Mesothelial cell of epicardium (in vitro differentiated cells): ENCODE measurements at places on chromosomes 12 and 14. TPM values are rescaled to one million over a fixed set of nuclear protein-coding genes. Genes with fewer than 3 reads are reported as not detected.

DNA sequence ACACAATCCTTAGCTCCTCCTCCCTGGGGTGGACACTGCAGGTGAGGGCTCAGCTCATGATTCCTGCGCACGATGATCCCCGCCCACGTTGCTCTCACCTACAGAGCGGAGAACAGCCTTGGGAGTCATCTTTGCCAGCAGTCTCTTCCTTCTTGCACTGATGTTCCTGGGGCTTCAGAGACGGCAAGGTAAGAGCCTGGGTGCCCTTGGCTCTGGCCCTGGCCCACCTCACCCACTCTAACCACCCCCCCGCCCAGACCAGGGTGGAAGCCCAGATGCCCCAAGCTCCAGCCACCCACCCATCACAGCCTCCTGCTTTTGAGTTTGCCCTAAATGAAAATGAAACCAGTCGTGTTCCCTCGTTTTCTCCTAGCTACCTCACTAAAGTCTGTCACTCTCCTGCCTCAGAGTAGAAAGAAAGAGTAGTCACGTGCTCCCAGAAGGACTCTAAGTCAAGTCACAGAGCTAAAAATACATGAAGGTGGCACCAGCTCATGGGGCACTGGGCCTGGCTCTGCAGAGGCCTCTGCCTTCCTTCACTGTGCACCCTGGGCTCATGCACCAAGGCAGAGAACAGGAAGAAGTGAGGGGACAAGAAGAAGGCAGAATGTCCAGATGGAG is 9.0 kb downstream of the TAPBPL start:
- DNase-seq, result no peak

- DNase-seq, result no peak
Observed at GRCh38 chr14:32374155-32374554, 45.1 kb downstream of the AKAP6 start.

DNA sequence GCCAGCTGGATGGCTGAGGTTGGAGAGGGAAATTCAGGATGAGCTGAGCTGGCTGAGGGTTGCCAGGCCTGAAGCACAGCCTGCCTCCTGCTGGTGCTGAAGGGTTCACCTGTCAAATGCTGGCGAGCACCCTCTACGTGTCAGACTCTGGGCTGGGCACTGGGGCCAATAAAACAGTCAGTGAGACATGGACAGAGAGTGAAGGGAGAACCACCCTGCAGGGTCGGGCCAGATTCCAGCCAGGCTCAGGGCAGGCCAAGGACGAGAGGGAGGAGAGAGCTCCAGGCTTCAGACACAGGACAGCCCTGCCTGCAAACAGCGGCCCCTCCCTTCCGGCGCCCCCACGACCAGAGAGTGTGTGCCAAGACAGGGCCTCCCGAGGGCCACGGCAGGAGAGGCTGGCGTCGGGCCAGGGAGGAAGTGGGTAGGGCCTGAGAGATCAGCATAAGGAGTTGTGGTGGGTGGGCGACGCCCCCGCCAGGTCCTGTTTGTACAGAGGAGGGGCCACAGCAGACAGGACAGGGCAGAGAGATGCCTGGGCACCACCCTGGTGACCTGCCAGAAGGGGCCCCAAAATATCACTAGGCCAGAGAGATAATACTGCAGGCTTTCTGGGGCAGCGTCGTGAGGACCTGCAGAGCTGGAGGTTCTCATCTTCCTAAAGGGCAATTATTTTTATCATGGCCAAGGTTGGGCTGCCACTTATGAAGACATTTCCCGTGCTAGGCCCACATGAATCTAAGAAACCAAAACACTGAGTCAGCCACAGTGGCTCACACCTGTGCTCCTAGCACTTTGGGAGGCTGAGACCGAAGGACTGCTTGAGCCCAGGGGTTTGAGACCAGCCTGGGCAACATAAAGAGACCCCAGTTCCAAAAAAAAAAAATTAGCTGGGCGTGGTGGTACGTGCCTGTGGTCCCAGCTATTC is 73.1 kb upstream of the GPR68 start:
- DNase-seq, result no peak

- no peak for DNase-seq
Observed at GRCh38 chr12:47777741-47778558, 4.9 kb downstream of the SLC48A1 start.

- no peak for DNase-seq
Observed at GRCh38 chr12:94458877-94459727, 565 bp downstream of the CEP83 start.

- no peak for DNase-seq
Observed at GRCh38 chr12:129681830-129682229, 222.0 kb downstream of the TMEM132D start.

DNA sequence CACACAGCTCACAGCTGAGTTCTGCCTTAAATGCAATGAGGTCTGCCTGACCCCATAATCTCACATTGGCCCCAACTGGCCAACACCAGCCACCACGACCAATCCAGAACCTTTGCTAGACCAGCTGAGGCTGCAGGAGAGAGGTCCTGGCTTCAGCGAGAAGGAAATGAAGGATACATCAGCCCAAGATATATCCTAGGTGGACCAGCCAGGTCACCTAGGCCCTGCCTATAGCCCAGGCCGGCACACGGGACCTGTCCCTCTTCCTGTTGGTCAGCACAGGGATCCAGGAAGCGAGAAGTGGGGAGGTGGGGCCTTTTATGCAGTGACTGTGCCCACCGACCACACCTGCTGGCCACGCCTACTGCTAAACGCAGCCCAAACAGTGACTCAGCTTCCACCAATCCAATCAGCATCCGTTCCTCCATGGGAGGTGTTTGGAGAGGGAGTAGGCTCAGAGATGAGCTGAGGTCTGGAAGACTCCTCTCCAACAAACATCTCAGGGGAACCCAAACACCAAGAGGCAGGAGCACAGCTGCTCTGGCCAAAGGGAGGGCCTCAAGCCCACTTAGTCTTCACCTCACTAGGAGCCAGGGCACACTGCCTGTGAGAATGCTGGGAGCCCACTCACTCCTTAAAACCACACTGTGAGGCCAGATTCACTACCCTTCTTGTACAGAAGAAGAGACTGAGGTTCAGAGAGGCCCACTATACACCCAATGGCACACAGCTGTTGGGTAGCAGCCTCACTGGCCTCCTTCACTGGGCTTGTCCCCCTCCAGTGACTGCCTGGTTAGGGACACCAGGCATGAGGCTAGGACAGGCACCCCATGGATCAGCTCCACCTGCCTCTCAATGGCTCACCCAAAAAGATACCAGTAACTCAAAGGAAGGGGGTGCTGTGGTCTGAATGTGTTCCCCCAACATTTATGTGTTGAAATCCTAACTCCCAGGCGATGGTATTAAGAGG is 51.3 kb upstream of the PPP2R5C start:
- no peak for DNase-seq

- no peak for DNase-seq
Observed at GRCh38 chr14:22112004-22112403, 438.4 kb upstream of the OR4E1 start.

GRCh38 chr12:68012712-68013111 is 23.5 kb downstream of the IFNG-AS1 start:
- no peak for DNase-seq

- DNase-seq, result no peak
Observed at GRCh38 chr12:124404162-124404784, 109.4 kb downstream of the RFLNA start.

DNA sequence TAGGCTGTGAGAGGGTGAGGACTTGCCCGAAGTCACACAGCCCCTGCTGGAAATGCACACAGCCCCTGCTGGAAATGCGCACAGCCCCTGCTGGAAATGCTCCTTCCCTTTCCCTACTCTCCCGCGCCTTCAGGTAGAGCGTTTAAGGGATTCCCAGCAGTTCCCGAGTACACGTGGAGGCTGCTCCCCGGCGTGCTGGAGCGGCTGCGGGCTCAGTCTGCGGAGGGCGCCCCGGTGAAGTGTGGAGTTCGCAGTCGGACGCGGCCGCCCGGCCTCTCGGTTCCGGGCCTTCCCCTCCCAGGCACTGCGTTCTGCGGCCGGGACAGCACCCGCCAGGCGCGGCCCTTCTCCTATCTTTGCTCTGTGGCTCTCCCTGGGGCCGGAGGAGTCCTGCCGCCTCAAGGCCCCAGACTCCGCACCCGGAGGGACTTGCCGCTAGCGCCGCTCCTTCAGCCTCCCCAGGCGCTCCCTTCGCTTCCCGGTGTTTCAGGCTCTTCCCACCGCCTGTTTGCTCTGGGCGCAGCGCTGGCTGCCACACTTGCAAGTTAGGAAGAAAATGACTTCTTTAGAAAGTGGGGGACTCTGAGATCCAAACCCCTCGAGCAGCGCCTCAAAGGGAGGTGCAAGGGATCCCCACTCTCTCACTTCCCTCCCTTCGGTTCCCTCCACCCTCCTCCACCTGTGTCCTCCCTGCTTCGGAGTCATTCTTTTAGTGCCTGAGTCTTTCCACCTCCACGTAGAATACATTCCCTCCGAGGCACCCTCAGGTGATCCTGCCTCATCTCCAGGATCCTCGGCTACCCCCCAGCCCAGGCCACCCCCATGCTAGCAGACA is 8.3 kb upstream of the TBX5 start:
- no peak for DNase-seq

DNA sequence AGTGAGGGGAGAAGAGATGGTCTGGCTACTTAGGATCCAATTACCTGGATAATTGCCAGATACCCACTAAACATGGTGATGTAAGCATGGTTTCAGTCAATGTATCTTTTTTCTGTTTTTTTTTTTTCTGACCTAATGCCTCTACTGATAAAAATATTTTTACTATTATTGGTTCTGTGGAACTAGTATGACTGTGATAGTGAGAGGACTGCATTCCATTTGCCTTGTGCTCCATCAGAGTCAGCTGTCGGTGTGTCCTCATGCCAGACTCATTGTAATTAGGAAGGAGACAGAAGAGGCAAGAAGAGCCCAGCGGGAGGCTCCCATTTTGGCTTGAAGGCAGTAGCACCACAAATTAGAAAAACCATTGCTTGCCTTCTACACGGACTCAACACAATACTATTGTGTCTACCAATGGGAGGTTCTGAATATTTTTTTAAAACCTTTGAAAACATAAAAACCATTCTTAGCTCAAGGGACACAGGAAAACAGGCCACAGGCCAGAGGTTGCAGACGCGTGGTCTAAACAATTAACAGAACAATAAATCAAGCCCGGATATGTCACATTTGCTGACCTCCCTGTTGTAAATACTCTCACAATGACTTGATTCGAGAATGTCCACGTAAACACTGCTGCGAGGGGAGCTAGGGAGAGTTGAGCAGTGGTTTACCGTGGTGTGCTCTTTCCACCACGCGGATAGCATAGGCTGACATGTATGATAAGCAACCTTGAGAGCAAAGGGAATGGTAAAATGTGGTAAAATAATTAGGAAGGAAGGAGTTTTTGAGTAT is 13.5 kb upstream of the DCP1B start:
- DNase-seq, result no peak

The USP44 gene
- total RNA-seq, result 0.16 to 0.36 TPM (median 0.25 TPM) in 3 replicates

The PAPOLA gene
- total RNA-seq, result 196 to 204 TPM (median 198 TPM) in 3 replicates

The GZMH gene
- total RNA-seq, result not detected in 3 replicates

The MYH6 gene
- total RNA-seq, result not detected in 3 replicates

The CYP46A1 gene
- total RNA-seq, result 1.9 to 2.4 TPM (median 2.3 TPM) in 3 replicates

The PPFIA2 gene
- total RNA-seq, result 1.0 to 1.6 TPM (median 1.1 TPM) in 3 replicates

The SPSB2 gene
- total RNA-seq, result 2.4 to 4.1 TPM (median 2.9 TPM) in 3 replicates

The GPX2 gene
- 0.58 to 0.63 TPM (median 0.61 TPM) in 3 replicates for total RNA-seq

The MIP gene
- not detected in 3 replicates for total RNA-seq

The TC2N gene
- 8.5 to 11.6 TPM (median 9.9 TPM) in 3 replicates for total RNA-seq
